ENCODE measurements at places on chromosomes 4 and X.

GRCh38 chrX:103554687-103555424 lies 30.5 kb upstream of the TCEAL4 start:
- DNase-seq = no peak

- no peak for DNase-seq
Observed at GRCh38 chrX:68808686-68809357, 20.0 kb upstream of the EFNB1 start.

DNA sequence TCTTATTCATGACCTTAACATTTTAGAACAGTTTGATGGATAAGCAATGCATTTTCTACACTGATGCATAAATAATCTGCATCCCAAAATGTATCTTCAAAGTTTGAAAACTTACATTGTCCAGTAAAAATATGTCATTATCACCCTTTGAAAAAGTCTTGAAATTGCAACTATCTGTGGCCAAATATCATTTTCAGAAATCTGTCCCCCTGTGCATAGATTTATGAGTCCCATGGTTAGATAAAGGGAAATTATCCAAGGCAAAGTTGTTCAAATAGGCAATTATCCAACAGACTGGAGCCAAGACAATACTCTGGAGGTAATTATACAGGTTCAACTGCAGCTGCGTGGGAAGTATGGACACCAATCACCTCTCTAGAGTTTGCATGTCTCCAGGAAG lies 182.5 kb upstream of the INTU start:
- no peak for DNase-seq

GRCh38 chrX:24920769-24921168 lies 95.0 kb downstream of the ARX start:
- no peak for DNase-seq

DNA sequence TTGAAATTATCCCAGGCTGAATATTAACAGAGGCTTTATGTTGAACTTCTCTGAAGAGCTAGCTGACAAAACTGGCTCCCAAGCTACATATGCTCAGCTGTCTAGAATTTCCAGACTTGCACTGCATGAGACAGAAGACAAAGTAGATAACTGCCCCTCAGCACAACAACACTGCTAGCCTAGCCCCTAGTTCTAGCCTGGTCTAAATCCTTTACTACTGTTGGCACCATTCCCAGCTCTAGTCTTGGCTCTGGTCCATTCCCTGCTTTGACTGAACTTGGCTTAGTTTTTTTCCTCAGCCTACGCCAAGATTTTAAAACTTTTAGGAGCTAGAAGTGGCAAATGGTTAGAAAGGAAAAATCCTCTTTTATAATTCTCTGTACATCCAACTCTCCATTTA lies 7.6 kb upstream of the OPHN1 start:
- peak; percentile 25 for DNase-seq

DNA sequence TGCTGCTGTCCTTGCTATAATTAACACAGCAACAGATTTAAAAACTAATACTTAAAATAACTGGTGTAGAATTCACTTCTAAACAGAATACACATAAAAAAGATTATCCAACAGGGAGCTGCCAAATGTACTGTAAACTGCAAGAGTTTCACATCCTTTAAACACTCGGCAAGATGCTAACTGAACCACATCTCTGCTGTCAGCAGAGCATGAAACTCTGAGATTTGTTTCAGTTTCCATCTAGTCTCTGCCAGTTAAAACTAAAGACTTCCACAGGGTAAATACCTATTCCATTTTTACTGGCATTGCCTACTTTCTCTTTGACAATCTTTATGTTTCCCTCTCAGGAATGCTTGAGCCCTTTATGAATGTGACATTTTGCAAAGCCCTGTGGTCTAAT lies 127.7 kb downstream of the SLC7A11 start:
- no peak for DNase-seq

- DNase-seq = no peak
Observed at GRCh38 chr4:6687947-6688878, 5.5 kb upstream of the S100P start.

GRCh38 chrX:143615851-143616250 lies 20.1 kb downstream of the SLITRK4 start:
- no peak for DNase-seq

DNA sequence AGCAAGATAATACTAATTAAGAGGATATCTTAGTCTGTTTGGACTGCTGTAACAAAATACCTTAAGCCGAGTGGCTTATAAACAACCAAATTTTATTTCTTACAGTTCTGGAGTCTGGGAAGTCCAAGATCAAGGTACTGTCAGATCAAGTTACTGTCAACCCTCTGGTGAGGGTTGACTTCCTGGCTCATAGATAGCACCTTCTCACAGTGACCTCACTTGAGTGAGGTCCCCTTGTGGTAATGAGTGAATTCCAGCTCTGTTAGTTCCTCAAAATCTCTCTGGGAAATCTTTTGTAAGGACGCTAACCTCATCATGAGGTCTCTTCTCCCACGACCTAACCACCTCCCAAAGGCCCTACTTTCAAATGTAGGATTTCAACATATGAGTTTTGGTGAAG lies 36.9 kb upstream of the ADGRA3 start:
- peak; percentile 1 for DNase-seq

DNA sequence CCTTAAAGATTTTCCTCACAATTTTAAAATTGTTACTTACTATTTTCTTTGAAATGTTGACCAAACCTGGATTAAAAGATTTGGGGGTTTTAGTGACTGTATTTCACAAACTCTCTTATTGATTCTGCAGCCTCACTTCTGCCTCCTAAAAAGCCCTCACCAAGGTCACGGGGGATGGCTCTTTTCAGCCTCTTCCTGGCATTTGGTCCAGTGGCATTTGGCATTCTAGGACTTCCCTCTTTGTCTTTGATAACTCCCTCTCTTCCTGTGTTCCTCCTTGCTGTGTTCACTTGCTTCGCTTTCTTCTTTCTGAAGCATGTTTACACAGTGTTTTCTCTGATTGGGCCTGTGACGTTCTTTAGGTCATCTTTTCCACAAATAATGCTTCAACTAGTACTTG lies 21.5 kb downstream of the PKD2 start:
- DNase-seq = no peak

DNA sequence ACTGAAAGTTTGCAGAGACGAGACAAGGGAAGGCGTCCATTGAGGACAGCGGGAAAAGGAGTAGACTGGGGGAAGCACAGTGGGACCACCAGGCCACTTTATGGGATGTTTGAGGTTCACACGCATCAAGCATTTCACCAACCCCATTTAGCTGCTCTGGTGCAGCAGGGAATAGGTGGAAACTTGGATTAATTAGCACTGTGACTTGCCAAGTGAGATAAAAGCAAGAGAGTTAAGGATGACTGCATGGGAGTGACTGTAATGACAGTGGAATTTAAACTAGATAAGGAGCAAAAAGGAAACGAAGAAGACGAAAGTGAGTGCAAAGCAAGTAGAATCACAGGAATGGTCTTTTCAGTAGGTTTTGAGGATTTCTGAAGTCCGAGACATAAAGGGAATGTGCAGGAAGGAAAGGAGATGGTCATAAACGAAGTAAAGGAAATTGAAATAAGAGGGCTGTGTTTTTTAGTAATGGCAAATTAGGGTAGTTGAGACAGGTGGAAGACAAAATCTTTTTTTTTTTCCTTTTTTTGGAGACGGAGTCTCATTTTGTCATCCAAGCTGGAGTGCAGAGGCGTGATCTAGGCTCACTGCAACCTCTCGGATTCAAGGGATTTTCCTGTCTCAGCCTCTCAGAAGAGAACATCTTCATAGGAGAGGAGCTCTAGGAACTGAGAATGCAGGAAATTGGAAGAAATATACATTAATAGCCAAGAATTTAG lies 119.0 kb upstream of the MAP9 start:
- no peak for DNase-seq

GRCh38 chrX:69215161-69215875 lies 50.1 kb upstream of the PJA1 start:
- DNase-seq = no peak

GRCh38 chrX:16852617-16853179 lies 17.5 kb downstream of the RBBP7 start:
- DNase-seq = peak; percentile 48

GRCh38 chrX:118864063-118864635 lies 40.5 kb downstream of the ZCCHC12 start:
- DNase-seq = no peak

DNA sequence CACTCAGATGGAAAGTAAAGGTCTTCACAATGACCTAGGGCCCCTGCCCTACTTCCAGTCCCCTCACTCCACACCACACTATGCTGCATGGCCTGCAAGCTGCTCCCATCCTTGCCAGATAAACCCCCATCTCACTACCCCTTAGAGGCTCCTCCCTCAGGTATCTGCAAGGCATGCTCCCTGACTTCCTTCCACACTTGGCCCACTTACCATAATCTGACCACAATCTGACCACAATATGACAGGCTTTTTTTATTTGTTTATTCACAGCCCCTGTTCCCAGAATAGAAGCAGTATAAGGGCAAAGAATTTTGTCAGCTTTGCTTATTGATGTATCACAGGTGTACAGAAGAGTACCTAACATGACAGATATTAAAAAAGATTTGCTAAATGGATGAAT lies 124.7 kb downstream of the CAMK2D start:
- peak; percentile 53 for DNase-seq

DNA sequence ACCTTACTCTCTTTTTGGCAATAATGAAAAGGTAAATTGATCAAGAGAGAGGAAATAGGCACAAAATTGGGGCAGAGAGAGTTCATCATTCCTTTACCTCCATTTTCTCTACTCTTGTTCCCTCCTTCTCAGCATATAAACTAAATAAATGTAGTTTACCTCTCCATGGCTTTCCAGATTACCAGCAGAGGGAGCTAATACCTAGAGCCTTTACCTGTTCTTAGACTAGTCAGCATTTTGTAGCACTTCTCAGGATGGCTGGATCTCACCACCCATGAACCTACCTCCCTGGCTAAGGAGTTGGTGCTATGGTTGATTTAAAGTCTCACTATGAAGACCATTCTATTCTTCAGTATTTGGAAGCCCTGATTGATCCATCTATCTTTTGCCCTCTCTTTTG lies 15.7 kb downstream of the OFD1 start:
- DNase-seq = peak; percentile 60

- DNase-seq = no peak
Observed at GRCh38 chr4:95294321-95294720, 254.5 kb downstream of the UNC5C start.

DNA sequence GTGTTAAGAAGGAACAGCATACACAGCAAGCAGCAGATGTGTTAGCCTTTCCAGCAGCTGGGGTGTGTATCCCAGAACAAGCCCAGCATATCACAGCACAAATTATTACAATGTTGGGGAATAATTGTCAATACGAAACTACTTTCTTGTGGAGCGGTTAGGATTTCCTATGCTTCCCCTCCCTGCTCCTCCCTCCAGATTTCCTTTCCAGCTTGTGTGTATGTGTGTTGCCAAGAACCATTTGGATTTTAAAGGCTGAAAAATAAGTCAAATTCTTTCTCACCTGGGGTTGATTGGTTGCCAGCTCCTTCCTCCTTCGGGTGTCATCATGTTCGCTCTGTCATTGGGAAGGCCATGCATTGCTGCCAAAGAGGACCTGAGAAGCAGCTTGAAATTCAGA lies 178.2 kb upstream of the FRMPD4 start:
- no peak for DNase-seq

GRCh38 chr4:166143227-166143626 lies 270.2 kb downstream of the TLL1 start:
- DNase-seq = peak; percentile 83

GRCh38 chrX:102515975-102516941 lies at the start of gene TMSB15A:
TMSB15A (minus strand) TSS chrX:102516739.
- DNase-seq = peak; percentile 28

DNA sequence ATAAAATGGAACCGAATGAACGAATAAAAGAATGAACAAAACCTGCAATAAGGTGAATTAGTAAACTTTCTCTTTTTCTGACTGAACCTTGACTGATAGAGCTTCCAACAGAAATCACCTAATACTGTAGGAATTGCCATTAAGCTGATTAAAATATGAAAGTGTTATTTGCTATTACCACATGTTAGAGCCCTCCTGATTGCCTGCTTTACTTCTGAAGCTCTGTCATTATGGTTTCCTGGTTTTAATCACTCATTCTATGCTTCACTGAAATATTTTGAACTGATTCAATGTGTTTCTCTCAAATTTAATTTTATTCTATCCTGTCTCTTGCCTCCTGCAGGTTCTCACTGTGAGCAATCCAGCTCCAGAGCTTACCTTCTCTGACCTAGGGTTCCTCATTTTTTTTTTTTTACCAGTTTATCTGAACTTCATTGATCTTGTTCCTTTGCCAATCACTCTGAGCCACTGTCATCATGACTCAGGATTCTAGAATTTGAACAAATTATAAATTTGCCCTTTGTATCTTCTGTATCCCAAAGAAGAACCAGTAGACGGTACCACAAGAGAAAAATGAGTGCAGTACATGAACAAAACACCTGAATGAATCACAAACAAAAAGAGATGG lies 48.1 kb upstream of the UGT2B15 start:
- DNase-seq = no peak

GRCh38 chr4:81164623-81165416 lies 50.2 kb downstream of the PRKG2 start:
- DNase-seq = peak; percentile 96

GRCh38 chrX:110182362-110182761 lies 135.5 kb downstream of the AMMECR1 start:
- DNase-seq = peak; percentile 66

- DNase-seq = no peak
Observed at GRCh38 chr4:147040874-147041273, 95.2 kb upstream of the TTC29 start.

- peak; percentile 92 for DNase-seq
Observed at GRCh38 chrX:123859846-123860838, at the start of gene XIAP. XIAP (plus strand) TSS chrX:123860053; CDS start chrX:123885663, 25,610 bp downstream.

GRCh38 chrX:150282953-150283352 lies 80.2 kb upstream of the MAMLD1 start:
- no peak for DNase-seq

GRCh38 chr4:88211473-88212252 lies 53.2 kb upstream of the ABCG2 start:
- DNase-seq = peak; percentile 45

DNA sequence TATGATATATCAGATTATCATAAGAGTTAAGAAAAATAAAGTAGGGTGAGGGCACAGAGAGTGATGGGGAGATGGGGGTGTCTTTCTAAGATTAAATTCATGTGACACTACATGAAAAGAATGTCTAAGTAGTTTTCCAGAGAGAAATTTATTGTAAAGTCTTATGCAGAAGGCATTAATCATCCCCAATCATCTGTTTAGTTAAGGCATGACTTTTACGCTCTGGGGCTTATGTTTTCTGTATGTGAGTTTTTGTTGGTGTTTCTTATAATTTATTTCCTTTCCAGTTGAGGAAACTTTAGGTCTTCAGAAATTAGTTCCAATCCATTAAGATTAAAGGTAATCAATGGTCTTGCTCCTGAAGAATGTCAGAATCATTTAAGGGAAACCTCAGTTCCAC lies 383.0 kb upstream of the GALNT7 start:
- no peak for DNase-seq

DNA sequence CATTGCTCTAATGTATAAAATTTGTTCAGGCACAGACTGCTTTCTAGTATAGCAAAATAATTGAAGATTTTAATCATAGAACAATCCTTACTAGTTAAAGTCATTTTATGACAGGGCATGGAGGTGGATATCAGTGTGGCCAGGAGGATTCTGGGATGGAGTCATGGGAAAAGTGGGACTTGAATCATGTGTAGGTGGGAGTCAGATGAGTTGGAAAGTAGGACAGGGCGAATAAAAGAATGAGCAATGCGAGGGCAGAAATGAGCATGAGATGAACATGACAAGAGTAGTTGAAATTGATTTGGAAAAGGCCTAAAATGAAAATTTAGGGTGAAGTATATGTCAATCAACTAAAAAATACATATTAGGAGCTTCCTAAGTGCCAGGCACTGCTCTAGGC lies 7.2 kb upstream of the SDAD1 start:
- DNase-seq = no peak
